Cerebellar nuclear complex (tissue), 1 donor: ENCODE measurements at places on chromosomes 5 and 9.

GRCh38 chr9:134947265-134947955 lies 29.7 kb upstream of the FCN1 start:
- DNase-seq = no peak

DNA sequence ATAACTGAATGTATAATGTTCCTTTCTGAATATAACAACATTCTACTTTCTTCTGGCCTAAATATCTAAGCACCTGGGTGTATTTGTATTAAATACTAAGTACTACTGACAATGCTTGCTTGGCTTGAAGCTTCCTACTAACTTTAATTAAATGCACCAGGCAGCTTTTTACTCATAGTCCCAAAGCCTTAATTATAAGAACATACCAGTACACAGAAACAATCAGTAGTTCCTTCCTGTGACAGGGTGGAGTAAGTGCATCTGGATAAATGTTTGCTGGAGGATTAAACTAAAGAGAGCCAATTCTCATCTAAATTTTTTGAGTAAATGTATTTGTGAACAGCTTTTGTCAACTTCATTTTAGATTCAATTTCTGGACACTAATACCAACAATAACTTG lies 558.6 kb upstream of the SEMA6A start:
- DNase-seq = no peak

DNA sequence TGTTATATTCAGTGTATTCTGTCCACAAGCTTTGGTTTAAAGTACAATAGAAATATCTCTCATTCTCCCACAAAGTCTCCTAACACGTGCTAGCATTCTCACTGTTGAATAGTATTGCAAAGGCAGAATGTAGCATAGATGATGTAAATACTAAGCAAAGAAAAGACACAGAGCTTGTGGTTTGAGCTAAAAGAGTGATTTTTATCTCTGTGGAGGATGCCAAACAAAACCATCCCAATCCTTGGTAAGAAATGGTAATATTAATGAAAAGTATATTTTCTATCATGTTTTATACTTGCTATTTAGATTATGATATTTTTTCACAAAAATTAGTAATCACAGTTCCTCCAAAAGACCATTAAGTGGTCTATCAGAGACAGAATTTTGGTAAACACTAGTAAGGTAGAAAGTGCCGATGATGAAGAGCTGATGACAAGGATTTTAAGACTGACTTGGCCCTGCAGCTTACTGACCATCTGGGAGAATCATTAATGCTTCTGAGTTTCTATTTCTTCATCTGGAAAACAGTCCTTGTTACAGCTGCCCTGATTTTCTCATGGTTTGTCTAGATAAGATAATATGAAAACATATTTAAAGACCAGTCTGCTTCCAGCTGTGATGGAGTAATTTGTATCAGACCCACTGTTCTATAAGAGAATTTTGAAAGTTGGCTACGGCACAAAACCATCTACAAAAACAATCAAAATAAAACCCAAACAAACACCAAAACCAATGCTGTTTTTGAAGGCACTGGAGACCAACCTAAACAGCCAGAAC lies 510.2 kb downstream of the SPATA31D1 start:
- DNase-seq = no peak

GRCh38 chr9:23769307-23769935 lies 56.6 kb downstream of the ELAVL2 start:
- no peak for DNase-seq

DNA sequence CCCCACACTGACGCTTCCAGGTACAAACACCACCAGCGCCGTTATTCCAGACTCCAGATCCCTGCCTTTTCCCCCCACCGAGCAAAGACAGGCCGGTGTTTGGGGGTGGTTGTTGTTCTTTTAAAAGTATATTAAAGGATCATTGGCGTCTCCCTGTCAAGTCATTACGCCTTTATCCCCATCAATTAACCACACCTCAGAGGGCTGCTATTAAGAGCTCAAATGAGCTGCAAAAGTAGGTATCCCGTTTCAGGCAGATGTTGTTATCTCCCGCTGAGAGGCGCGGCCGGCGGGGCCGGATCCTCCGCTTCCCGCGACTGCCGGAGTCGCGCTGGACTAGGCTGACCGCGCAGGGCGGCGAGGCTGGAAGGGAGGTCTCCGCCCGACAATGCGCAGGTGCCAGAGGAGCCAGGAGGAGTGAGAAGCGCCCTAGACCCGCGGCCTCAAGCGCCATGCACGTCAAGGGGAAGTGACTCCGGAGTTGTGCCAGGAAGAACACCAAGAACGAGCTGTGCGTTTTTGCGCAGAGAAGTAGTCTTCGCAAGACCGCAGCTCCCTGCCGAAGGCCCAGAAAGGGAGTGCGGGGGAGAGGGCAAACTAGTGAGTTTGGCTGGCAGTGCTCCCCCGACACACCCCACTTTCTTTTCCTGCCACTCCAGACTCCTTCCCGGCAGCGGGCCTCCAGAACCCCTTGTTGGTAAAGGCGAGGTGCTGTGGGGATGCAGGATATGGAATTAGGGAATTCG lies 8.2 kb downstream of the NR2F1-AS1 start:
- DNase-seq = no peak

- no peak for DNase-seq
Measured at GRCh38 chr5:127785098-127785927, 82.1 kb downstream of the CCDC192 start.

DNA sequence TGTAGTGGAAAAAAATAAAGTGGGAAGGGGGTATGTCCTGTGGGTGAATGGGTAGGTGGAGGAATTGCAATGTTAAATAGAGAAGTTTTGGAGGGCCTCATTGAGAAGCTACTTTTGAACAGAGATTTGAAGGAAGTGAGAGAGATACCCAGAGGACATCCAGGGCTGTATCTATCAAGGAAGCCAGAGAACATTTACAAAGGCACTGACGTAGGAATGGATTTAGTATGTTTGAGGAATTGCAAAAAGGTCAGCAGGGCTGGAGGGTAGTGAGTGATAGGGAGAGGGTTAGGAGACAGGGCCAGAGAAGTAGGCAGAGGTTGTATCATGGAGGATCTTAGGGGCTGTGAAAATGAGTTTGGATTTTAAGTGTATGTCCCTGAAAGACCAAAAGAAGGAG lies 13.9 kb downstream of the PTTG1 start:
- no peak for DNase-seq

DNA sequence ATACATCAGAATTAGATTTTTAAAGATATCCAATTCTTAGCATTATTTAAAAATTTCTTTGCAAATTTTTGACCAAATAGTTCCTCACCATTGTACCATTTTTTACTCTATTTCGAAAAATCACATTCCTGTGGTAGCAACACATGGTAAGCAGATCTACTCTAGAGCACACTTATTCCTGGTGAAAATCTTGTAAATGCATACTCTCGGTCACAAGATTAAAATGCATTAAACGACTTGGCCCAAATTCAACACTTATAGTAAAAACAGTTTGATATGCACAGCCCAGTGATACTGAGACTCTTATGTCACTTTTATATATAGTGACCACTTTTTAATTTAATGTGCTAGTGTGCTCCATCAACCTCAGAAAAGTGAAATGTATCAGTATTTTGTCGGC lies 208.8 kb upstream of the TARS1 start:
- DNase-seq = no peak

- no peak for DNase-seq
Measured at GRCh38 chr9:12221470-12221869, 471.7 kb upstream of the TYRP1 start.

GRCh38 chr5:16863469-16863946 lies 72.6 kb downstream of the MYO10 start:
- DNase-seq = no peak

GRCh38 chr9:92058026-92058425 lies 57.2 kb downstream of the SPTLC1 start:
- no peak for DNase-seq

DNA sequence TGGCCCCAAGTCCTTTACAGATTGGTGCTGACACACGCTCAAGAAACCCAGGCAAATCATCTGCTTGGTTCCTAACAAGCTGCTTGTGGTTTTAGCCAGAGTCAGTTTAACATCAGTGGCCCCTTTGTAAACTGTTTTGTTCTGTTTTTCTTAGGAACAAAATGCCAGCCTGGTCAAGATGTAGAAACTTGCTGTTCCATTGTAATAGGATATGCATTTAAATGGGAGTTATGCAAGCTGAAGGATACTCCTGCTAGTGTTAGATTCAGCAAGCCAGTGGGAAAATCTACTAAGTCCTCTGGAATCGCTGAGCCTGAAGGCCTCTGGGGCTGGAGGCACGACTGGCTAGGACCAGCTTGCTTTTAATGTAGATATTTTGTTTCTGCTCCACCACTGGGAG lies 391.1 kb downstream of the TLE4 start:
- DNase-seq = no peak

DNA sequence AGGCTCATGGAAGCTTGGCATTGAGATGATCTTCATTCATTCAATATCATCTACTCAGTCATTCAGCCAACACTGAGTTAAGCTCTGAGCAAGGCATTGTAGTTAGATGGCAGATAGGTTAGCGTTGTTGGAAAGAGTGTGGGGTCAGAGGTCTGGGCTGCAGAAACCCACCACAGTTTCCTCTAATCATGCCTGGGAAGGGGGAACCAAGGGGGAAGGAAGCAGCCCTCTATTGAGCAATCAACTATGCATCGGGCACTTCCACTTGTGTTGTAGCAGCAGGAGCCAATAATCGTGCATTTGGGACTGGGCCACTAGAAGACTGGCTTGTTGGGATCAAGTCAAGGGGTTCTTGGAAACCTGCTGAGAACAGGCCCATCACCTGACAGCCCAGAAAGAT lies 139.1 kb downstream of the PIP5K1B start:
- DNase-seq = no peak

DNA sequence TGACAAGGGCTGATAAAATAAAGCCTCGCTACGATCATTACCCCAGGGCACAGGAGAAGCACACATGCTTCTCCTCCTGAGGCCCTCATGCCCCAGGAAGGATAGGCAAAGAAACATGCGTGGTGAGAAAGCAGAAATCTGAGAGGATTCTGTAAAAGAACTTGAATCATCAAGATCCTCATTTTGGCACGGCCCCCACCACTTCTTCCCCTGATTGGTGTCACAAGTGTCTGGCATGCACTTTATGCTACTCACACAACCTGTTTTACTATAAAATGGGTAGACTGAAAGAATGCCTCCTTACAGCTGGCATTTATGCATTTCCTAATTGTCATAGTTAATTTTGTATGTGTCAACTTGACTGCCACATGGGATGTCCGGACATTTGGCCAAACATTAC lies 32.1 kb downstream of the PCA3 start:
- DNase-seq = no peak

GRCh38 chr5:1171340-1171941 lies 30.0 kb upstream of the SLC6A19 start:
- no peak for DNase-seq

DNA sequence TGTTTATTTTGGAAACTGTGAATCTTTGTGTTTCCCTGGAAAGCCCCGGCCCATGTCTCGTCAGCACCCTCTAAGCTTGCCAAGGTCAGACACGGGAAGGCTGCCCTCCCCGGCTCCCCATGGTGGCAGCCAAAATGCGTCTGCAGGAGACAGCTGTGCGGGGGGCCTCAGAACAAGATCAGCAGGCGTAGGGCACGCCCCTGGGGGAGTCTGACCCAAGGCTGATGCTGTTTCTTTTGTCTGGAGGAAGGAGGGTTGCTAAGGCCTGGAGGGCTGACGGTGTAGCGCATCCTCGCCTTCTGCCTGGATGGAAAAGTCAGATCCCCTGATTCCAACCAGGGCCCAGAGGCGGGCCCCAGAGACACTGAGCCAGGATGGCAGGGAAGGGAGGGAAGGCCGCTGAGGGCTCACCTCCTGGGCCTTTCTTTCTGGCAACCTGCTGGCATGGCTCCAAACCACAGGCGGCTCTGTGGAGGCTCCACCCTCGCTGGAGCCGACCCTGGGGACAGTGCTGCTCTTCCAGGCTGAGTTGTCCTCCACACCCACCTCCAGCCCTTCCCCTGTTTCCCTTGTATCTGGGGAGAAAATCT lies 57.2 kb downstream of the OLFM1 start:
- DNase-seq = no peak

DNA sequence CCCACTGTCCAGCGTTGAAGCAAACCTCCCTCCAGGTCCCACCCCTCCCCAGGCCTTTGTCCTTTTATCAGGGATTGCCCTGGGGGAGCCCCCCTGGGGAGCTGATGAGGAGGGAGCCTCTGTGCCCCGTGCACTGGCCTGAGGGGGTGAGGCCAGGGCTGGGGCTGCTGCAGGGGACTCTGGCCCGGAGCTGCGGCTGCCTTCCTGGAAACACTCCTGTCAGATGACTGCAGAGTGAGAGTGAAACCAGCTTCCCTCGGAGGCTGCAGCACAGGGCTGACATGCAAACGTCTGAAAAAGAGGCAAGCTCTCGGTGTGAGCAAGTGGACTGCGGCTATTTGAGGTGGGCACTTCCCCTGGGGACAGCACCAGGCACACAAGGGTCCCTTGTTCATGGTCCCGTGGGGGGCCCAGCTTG lies 4.6 kb upstream of the TRAF2 start:
- no peak for DNase-seq

DNA sequence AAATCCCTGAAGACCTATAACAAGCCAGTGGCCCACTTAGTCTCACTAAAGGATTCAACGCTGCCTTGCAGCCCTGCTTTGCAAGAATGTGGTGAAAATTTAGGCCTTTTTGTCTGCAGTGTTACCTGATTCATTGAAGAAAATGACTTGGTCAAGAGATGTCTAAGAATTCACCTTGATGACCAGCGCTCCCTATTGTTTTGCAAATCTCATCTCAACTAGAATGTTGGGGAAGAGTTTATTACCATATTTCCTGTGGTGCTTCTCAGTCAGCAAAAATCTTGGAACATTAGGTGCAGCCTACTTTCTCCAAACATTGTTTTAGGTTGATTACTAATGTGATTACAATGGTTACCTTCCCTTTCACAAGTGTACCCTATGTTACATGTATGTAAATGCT lies 53.5 kb downstream of the PLK2 start:
- no peak for DNase-seq

- DNase-seq = no peak
Measured at GRCh38 chr5:10424124-10424731, 17.5 kb upstream of the ROPN1L start.

DNA sequence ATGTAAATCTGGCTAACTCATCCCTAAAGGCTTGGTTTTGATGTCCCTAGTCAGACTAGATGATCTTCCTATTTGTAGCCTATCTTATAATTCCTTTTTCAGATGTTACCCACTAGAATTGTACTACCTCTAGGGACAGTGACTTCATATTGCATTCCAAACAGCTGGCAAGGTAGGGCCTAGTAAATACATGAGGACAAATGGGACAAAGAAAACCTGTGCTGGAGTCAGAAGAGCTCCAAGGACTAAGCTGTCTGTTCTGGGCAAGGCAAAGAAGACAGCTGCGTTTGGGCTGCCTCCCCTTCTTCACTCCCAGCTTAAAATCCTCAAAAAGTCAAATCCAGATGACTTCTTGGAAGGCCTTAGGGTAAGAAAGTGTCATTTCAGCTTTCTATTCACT lies 10.0 kb downstream of the DMXL1 start:
- no peak for DNase-seq
